ENCODE measurements at places on chromosomes 2 and 18.

GRCh38 chr18:27966881-27967280, 210.0 kb downstream of the CDH2 start:
- no peak for DNase-seq

- DNase-seq, result no peak
These were observed 105.5 kb downstream of the FMNL2 start for GRCh38 chr2:152440460-152440859.

DNA sequence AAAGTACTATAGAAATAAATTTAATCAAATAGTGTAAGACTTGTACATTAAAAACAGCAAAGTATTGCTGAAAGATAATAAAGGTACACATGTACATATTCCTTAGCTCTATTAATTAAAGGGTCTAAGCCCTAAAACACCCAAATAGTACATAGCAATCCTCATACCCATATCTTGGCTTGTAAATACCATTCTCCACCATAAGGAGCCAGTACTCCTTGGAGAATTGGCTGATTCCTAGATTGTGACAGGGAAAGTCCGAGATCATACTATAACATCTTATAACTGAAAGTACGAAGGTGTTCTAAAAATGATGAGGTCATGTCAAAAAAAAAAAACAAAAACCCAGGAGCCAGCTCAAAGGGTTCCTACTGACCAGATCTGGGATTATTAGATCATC, 614.6 kb downstream of the SUCLG1 start:
- DNase-seq, result no peak

- DNase-seq, result no peak
These were observed 1.8 kb downstream of the C2orf76 start for GRCh38 chr2:119364798-119365197.

DNA sequence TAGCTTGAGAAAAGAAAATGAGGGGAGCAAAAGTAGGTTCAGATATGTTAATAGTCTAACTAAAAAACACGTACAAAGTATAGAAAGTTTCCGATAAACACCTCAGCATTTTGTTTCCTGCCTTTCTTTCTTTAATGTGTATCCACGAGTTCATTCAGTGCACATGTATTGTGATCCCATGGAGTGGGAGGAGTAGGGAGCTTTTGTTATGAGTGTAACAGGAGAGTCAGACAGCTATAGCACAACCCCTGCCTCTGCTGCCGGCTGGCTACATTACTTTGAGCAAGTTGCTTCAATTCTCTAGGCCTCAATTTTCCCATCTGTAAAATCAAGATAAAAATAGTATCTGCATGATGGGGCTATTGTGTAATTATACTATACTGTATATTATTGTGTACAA, 249.2 kb upstream of the FIGN start:
- no peak for DNase-seq

- DNase-seq, result no peak
These were observed 151.8 kb downstream of the UBR3 start for GRCh38 chr2:169979025-169979424.

GRCh38 chr18:23658285-23658684, 4.4 kb downstream of the ANKRD29 start:
- DNase-seq, result no peak

DNA sequence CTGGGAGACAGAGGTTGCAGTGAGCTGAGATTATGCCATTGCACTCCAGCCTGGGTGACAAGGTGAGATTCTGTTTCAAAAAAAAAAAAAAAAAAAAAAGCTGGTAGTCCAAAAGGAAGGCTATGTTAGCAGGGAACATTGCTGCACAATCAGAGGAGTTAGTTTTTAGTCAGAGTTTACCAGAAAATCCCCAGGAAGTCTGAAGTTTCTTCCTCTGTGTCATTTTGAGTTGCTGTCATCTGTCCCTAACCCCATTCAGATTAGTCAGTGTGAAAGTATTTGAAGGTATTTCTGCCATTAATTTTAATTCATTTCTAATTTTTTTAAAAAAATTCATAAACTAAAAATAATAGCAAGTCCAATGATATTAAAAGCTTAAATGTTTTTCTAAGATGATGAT, 33.5 kb upstream of the CERS6 start:
- DNase-seq, result no peak

DNA sequence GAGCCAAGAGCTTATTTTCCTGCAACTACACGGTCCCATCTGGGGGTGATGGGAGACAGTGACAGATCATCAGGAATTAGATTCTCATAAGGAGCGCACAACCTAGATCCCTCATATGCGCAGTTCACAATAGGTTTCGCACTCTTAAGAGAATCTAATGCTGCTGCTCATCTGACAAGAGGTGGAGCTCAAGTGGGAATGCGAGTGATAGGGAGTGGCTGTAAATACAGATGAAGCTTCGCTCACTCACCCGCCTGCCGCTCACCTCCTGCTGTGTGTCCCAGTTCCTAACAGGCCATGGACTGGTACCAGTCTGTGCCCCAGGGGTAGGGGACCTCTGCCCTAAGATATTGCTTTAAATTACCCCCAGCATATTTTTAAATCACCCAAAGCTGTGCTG, 10.8 kb downstream of the LRRFIP1 start:
- no peak for DNase-seq

DNA sequence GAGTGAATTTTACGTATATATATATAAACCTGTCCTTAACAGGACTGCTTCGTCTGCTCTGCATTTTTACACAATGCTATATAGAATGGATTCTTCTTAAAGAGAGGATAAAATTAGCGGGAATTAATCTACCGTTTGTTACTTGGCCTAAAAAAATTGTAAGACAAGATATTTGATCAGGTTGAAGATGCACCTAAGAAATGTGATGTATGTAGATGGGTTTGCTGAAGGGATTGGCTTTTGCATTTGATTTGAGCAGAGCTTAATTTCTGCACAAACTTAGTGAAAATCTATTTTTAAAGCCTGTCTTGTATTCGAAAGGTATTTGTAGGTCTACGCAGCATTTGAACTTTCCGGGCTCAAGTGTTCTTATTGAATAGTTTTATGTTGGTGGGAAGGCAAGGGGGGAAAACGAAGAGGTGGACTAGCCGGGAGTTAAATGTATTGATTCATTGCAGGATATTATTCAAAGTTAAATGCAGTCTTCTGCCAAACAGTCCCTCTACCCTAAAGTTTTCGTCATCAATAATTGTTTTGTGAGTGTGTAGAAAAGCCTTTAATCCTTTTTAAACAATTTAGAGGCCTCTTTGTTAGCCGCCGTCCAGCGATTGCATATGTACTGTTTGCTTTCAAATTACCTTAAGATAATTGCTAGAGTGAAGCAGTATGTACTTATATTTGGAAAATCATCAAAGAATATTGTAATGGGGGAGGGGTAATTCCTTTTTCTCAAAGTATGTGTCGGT, 1.2 kb downstream of the PPP1CB start:
- no peak for DNase-seq
